ENCODE measurements at places on chromosomes 5 and 9.

DNA sequence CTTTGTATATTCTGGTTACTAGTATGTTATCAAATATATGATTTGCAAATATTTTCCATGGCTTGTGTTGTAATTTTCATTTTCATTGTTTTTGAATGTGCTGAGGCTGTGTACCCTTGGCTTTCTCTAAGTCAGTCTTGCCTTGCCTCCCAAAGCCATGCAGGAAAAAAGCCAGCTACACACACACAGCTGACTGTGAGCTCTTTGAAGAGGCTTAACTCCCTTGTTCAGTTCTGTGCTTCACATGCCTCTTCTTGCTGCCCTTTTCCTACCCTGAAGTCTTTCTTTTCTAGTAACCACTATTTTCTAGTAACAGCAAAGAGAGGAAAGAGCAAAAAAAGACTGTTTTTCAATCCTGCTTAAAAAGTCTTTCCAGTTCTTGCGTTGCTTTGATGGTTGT is 53.9 kb downstream of the KCNN2 start:
- no peak for DNase-seq

- peak; percentile 60 for DNase-seq
Measured at GRCh38 chr5:91283899-91284298, 99.2 kb downstream of the ARRDC3 start.

DNA sequence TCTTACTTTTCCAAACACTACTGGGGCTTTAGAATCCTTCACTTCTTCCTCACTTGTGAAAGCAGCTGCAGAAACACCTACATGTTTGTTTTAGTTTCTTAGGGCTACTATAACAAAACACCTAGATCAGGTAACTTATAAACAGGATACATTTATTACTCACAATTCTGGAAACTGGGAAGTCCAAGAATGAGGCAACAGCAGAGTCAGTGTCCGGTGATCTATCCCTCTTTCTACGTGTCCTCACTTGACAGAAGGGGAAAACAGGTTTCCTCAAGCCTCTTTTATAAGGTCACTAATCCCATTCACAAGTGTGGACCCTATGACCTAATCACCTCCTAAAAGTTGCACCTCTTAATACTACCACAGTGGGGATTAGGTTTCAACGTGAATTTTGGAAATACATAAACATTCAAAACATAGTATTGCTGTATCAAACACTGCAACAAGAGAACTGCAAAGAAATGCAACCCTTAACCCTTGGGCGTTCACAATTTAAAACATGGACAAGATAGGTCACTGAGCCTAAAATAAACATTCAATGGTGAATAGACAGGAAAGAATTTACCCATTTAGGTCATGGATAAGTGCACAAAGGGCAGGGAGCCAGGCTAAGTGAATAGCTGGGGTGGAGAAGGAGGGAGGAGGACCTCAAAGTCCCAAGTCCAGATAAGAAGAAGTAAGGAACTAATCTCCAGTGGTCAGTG is 104.3 kb downstream of the PIK3R1 start:
- DNase-seq, result no peak

DNA sequence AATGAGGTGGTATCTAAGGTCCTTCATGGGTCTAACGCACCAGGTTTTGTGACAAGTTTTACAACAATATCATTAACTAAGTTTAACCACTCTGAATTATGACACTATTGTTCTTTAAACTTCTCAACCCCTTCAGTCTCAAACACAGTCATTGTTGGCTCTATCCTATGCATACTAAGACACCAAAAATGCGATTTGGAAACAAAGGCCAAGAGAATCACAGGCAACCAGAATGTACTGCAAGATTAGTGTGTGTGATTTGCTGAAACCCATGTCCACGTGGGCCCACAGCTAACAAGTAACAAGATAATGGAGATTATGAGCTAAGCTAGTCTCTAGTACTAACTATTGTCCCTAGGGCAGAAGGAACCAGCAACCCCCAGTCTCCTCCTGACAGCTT is 142.2 kb upstream of the RANBP3L start:
- DNase-seq, result no peak

- peak; percentile 41 for DNase-seq
Measured at GRCh38 chr5:171152382-171152781, 156.7 kb upstream of the TLX3 start.

DNA sequence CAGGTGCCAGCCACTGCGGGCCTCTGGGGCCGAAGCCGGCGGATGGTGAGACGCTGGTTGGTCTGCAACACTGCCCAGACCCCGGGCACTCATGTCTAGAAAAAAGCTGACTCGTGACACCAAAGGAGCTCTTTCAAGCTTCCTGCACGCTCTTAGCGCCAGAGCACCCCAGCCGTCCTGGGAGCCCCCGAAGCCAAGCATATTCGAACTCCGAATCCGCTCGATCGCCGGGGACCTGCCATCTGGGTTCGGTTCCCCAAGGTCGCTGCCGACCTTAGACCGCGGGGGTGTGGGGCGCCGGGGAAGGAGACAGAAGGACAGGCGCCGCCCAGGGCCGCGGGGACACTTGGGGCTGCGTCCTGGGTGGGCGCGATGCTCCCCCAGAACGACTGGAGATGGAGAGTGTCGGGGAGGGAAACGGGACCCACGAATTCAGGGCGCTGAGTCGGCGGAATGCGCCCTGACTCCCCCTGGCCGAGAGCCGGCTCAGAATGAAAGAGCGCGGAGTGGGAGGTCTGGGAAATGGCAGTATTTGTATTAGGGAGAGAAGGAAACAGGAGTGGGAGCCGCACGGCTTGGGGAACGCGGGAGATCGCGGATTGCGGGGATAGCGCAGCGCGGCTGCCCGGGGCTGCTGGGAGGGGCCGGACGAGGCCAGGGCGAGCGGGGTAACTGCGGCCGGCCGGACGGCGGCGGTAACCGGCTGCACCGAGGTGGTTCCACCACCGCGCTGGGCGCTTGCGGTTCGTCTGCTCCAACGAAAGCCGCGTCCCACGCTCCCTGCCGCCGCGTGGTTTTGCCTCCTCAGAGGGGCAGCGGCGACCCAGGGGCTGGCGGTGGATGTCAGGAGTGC is 20.1 kb upstream of the MARCHF6 start:
- DNase-seq, result peak; percentile 39

DNA sequence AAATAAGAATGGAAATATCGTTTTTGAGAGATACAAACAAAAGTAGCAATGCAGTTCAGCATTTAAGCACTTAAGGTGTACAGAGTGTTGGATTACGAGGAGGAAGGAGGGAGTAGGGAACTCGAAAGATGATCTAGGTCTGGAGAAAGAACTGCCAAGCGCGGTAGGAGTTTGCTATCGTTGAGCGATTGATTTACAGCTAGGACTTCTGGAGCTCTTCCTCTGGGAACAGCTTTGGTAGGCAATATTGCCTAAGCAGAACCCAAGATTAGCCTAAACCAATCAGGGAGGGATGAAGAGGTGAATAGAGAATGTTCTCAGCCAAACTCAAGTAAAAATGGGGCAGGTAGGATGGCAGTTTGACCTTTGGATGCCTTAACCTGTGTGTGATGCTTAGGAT is 965 bp downstream of the CLTA start:
- DNase-seq, result no peak

DNA sequence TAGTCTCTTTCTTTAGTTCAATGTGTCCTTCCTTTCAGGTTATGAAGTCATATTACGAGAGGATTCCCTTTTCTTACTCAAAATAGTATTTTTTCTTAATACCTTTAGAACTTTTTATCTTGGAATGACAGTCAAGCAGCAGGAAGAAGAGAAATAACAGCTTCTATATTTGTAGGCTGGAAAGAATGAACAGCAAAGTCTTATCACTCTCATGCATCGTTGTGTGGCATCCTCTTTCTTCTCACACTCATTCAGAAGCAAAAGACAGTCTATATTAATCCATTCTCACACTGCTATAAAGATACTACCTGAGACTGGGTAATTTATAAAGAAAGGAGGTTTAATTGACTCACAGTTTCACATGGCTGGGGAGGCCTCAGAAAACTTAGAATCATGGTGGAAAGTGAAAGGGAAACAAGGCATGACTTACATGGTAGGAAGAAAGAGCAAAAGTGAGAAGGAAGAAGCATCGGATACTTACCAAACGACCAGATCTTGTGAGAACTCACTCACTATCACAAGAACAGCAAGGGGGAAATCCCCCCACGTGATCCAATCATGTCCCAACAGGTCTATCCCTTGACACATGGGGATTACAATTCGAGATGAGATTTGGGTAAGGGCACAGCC is 1646.1 kb upstream of the CDH6 start:
- DNase-seq, result no peak

GRCh38 chr9:15262581-15262980 is 44.4 kb downstream of the TTC39B start:
- DNase-seq, result no peak

- DNase-seq, result no peak
Measured at GRCh38 chr9:133959966-133960567, 32.1 kb downstream of the VAV2 start.

DNA sequence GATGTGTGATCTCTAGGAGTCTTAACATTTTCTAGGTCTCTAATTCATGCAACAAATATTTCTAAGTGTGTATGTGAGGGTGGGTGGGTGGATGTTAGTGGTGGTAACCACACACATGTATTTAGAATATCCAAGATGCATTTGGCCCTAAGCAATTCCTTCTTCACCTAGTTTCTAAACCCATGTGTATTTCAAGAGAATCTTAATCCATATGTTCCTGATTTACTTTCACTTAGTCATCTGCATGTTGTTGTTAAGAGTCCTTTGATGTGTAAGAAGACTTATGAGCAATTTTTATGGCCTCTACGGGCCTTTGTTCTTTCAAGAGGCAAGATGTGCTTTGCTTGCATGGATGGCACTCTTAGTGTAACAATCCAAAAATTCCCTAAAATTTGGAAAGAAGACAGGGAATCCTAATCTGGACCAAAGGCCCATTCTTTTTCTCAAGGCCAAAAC is 282.6 kb downstream of the SPATA31D1 start:
- DNase-seq, result no peak
